CD4-positive, alpha-beta T cell (primary cell): ENCODE measurements at places on chromosomes 2 and 18.
A peak's percentile ranks its signal among the peaks of the same experiment; 100 is the strongest.

- DNase-seq: no peak
Observed at GRCh38 chr2:94997981-94998930, 27.3 kb upstream of the MAL start.

DNA sequence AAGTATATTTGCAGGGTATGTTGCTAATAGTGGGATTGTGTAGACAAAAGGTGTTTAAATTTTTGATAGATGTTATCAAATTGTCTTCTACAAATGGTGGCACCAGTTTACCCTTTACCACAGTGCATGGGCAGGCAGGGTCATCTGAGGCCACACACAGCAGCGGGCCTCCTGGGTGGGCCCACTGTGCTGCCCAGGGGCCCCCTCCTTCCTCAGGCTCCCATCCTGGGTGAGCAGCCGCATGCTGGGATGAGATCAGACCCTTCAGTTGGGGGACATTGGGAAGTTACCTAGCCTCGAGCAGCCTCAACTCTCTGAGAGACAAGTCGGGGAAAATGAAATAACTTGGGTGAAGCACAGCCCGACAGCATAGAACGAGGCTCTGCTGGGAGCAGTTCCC is 9.7 kb downstream of the MYO7B start:
- no peak for DNase-seq

- DNase-seq: no peak
Observed at GRCh38 chr18:36308711-36309435, 11.4 kb downstream of the FHOD3 start.

- DNase-seq: peak; percentile 81
Observed at GRCh38 chr2:64488050-64488974, 34.4 kb downstream of the LGALSL start.

GRCh38 chr2:96806468-96807126 is 9.5 kb upstream of the CNNM3 start:
- DNase-seq: peak; percentile 59

GRCh38 chr18:49855711-49856415 is 42.5 kb upstream of the ACAA2 start:
- DNase-seq: no peak

- no peak for DNase-seq
Observed at GRCh38 chr2:18402831-18403230, 157.6 kb downstream of the RDH14 start.

DNA sequence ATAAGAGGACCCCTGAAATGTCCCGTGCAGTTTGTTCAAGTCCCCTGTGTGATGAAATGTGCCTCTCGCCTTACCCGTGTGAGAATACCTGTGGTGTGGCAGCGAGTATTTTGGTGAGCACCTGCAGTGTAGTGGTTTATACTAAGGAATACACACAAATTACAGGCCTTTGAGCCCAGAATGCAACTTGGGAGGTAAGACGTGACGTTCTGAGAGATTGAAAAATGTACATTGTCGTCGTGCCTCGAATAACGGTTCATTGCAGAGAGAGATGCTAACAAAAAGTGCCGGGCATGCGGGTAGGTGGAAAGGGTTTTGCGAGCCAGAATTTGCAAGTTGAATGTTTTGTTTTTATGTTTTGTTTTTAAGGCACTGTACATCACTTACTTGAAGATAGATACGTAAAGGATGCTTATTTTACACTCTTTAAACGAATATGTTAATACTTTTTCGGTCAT is 867 bp downstream of the RBBP8 start:
- DNase-seq: no peak

DNA sequence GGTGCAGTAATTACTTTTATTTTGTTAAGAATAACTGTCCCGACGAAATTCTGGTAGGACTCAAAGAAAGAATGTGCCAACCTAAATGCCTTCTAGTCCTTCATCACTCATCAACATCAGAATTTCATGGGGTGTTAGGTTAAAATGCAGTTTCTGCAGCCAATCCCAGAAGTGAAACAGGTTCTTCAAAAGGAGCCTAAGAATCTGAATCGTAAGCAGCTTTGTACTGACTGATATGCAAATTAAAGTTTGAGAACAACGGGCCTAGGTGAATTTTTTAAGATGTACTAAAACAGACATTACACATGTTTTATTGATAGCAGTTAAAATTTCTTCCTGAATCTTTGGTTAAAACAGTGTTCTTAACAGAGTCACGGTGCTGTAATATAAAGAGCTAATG is 140.3 kb upstream of the ZC3H15 start:
- DNase-seq: no peak

- DNase-seq: peak; percentile 67
Observed at GRCh38 chr2:45778720-45779171, 127.3 kb downstream of the PRKCE start.

- DNase-seq: no peak
Observed at GRCh38 chr2:191171708-191172355, 21.0 kb upstream of the STAT4 start.

DNA sequence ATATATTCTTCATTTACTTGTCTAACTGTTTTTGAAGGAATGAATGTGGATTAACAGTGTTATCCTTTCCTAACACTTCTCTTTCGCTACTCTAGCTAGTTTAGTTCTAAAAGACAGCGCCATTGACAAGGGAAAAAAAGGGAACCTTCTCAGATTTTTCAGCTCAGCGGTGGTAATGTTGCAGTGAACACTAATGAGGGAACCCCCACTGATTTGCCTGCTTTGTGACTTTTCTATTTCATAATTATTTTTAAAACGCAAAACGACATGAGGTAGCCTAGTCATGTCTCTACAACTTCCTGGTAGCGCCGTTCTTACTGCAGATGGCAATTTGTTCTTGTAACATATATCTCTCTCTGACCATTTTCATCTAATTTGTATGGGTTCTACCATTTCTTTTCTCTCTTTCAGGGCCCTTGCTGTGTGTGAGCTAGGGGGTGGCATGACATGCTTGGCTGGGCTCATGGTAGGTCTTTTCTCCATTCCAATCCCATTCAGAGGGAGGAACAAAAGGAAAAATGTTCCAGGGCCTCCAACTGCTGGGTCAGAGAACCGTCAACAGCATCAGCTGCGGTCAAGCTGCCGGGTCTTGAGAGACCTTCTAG is 235.5 kb upstream of the SIX3 start:
- DNase-seq: no peak

DNA sequence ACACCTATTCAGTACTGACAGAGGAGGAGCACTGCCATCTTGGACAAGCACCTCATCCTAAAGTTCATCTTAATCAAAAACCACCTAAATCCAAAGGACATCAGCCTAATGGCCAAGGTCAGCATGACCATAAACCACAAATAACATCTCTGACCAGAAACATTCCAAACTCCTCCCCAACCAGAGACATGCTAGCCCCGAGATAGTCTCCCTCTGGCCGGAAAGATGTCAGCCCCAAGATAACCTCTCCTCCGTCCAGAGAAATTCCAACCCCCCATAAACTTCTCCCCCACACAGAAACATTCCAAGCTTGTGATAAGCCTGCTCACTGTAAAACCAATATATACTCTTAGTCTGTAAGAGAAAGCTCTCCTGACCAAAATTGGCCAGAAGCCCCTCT is 260.6 kb downstream of the CLIP4 start:
- no peak for DNase-seq

DNA sequence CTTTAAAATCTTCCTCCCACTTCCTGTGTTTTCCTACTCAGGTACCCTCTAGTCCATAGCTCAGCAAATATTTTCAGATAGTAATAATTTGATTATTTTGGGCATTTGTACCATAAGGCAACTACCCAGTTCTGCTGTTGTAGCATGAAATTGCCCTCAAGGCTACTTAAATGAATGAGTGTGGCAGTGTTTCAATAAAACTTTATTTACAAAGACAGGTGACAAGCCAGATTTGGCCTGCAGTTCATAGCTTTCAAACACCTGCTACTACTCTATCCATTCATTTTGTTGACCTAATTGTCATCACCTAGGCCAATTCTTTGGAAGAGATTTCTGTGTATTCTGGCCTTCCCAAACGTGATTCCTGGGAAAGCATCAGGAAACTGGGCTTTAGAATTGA is 28.9 kb downstream of the NYAP2 start:
- no peak for DNase-seq

DNA sequence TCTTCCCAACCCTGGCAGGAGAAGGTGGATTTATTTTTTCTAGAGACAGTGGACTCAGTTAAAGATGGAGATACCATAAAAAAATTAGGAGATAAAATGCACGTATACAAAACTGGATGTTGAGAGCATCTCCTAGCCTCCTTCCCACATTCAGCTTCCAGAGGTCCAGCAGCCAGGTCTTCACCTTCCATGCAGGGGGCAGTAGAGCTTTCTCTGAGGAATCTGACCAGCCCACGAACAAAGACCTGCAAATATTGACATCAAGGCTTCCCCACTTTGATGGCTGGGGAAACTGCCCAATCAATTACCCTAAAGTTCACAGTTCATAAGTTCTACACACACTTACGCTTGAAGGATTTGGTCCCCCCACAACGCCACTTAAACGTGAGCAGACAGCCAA is 24.5 kb downstream of the AQP4 start:
- no peak for DNase-seq

- DNase-seq: no peak
Observed at GRCh38 chr2:99987160-99987559, 155.2 kb downstream of the AFF3 start.

DNA sequence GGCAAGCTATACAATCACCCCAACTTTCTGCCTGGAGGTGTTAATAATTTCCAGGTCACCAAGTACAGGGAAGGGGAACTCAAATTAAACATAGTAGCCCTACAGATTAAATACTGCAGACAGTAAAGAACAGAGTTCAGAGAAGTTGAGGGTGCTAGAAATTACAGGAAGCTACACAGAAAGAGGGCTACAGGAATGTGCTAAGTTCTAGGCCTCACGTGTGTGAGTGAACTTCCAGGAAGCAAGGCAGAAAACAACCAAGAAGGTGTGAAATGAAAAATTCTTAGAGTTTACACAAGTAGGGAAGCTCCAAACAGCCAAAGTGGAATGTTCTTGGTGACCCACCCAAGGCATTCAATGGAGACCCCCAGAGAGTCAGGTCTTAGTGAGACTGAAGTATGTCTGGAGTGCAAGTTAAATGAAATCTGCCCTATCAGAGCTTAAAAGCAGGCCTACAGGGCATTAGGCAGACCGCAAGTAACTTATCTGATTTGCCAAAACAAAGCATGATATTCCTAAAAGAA is 58.1 kb upstream of the RNU4ATAC start:
- no peak for DNase-seq

DNA sequence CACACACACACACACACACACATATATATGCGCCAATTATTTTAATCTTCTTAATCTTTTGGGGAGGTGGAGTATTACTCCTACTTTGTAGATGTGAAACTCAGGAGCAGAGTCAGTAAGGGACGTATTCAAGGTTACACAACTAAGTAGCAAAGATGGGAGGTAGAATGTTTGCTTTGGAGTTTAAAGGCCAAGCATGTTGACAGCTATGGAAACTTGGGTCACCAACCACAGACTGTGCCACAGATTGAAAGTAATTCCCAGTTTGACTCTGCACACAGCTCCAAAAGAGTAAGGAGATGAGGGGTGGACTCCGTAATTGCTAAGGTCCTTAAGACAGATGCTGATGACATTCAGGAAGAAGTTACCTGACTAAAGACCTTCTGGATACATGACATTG is 124.8 kb upstream of the ITGB6 start:
- no peak for DNase-seq

- no peak for DNase-seq
Observed at GRCh38 chr18:35835833-35836232, 136.6 kb upstream of the RMP24 start.

GRCh38 chr2:88416016-88416663 is 36.4 kb downstream of the FOXI3 start:
- DNase-seq: no peak

DNA sequence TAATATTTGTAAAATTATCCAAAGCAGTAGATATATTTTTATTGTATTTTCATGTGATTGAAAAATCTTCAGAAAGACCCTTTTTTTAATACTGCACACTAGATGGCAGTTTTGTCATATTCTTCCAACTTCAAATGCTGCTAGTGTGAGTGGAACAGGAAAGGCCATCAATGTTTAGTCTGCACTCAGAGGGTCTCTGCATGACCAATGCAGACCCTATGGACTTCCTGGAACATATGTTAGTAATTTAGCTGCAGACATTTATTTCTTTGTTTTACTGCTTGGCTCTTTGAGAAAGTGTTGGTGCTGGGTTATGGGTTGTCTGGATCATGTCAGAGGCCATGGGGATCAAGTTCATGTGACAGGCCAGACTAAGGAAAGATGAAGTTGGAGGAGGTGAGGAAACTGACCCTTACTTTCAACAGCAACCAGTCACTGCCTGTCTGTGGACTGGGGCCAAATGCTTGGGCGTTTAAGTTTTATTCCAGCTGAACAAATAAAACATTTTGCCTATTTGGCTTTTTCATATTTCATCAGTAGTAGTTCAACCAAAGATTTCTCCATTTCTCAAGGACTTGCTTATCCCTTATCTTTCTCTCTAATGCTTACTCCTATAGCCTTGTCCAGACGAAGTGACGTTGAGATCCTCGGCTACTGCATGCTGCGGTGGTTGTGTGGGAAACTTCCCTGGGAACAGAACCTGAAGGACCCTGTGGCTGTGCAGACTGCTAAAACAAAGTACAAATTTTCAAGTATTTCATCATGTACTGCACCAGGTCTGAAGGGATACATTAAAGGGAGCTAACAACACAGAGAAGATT is 84.8 kb downstream of the VRK2 start:
- DNase-seq: no peak

DNA sequence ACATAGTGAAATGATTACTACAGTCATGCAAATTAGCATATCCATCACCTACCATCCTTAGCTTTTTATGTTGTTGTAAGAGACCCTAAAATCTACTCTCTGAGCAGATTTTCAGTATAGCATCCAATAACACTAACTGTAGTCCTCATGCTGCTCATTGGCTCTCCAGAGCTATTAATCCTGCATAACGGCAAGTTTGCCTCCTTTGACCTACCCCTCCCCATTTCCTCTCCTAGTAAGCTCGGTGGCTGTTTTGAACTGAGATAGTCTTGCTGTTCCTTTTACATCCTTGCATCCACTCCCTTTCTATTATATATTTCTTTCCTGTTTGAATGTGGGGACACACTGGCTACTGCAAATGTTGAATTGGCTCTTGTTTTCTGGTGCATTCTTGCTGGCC is 481.5 kb downstream of the TSN start:
- DNase-seq: no peak

- DNase-seq: no peak
Observed at GRCh38 chr2:53036196-53036595, 731.4 kb upstream of the CHAC2 start.

- DNase-seq: no peak
Observed at GRCh38 chr2:173550143-173550542, 195.5 kb downstream of the CDCA7 start.

- DNase-seq: no peak
Observed at GRCh38 chr2:44906972-44907371, 34.5 kb upstream of the SIX3 start.
